Naive thymus-derived CD8-positive, alpha-beta T cell (primary cell): ENCODE measurements at places on chromosomes 1 and 21. TPM values are rescaled to one million over a fixed set of nuclear protein-coding genes. Genes with fewer than 3 reads are reported as not detected.

HTR1D gene
- not detected for polyA plus RNA-seq

LEFTY1 gene
- polyA plus RNA-seq, result not detected

SH3BGR gene
- 2.1 TPM for polyA plus RNA-seq

FOXO6 gene
- polyA plus RNA-seq, result not detected

NR1I3 gene
- not detected for polyA plus RNA-seq

KCNT2 gene
- not detected for polyA plus RNA-seq

MAD2L2 gene
- polyA plus RNA-seq, result 52.2 TPM

IL12RB2 gene
- polyA plus RNA-seq, result 0.52 TPM

C1orf226 gene
- polyA plus RNA-seq, result not detected

CENPF gene
- 1.5 TPM for polyA plus RNA-seq

NGF gene
- polyA plus RNA-seq, result not detected

NBPF20 gene
- polyA plus RNA-seq, result 0.05 TPM

GMEB1 gene
- polyA plus RNA-seq, result 12.5 TPM
